Bronchus fibroblast of lung (primary cell): ENCODE measurements at places on chromosomes 11 and 22. TPM values are rescaled to one million over a fixed set of nuclear protein-coding genes. Genes with fewer than 3 reads are reported as not detected.

The MRGPRX4 gene
- not detected in 2 replicates for total RNA-seq

The SLC22A8 gene
- total RNA-seq = not detected in 2 replicates

The XBP1 gene
- 162 TPM in 2 replicates for total RNA-seq

The TMEM191B gene
- total RNA-seq = not detected in 2 replicates

The ASCC2 gene
- total RNA-seq = 29.6 and 31.3 TPM in 2 replicates

The TUBA8 gene
- total RNA-seq = 0.50 and 0.59 TPM in 2 replicates

The NRXN2 gene
- total RNA-seq = 0.67 and 0.89 TPM in 2 replicates
